Esophagus muscularis mucosa (tissue), 4 donors: ENCODE measurements at places on chromosomes 6 and 20. TPM values are rescaled to one million over a fixed set of nuclear protein-coding genes. Genes with fewer than 3 reads are reported as not detected.

The CPXM1 gene
- not detected for total RNA-seq

GRCh38 chr6:146123616-146124015 is 94.8 kb downstream of the GRM1 start:
- no peak overlapping the region for H3K27ac ChIP-seq
- no peaks in the 10 kb centered on the region for H3K27me3 ChIP-seq
- no peaks in the 10 kb centered on the region for H3K4me1 ChIP-seq
- H3K36me3 ChIP-seq, result no peaks in the 10 kb centered on the region
- no peak overlapping the region for H3K4me3 ChIP-seq

- H3K27ac ChIP-seq, result no peak overlapping the region
- H3K4me1 ChIP-seq, result peaks cover 22% of the 10 kb centered on the region
- no peak overlapping the region for H3K4me3 ChIP-seq
- no peak for DNase-seq
These were observed 24.1 kb downstream of the HECA start for GRCh38 chr6:139159016-139159415.

The PHIP gene
- total RNA-seq, result 32.4 TPM

- peak; percentile 88 for DNase-seq
- peak overlapping the region; percentile 82 for H3K27ac ChIP-seq
These were observed 598 bp downstream of the HLA-B start for GRCh38 chr6:31356216-31356945.

The TBC1D32 gene
- total RNA-seq, result 2.2 TPM

- H3K4me3 ChIP-seq, result no peak overlapping the region
- no peak overlapping the region for H3K27ac ChIP-seq
- DNase-seq, result no peak
- H3K36me3 ChIP-seq, result peaks cover 21% of the 10 kb centered on the region
These were observed 70.9 kb downstream of the IBTK start for GRCh38 chr6:82176616-82177015.
